ENCODE measurements at places on chromosomes 4 and X. TPM values are rescaled to one million over a fixed set of nuclear protein-coding genes. Genes with fewer than 3 reads are reported as not detected.

The N4BP2 gene
- total RNA-seq = 3.2 TPM

The ZCCHC12 gene
- total RNA-seq = not detected

The H2BW2 gene
- not detected for total RNA-seq

The FGF13 gene
- not detected for total RNA-seq

The TENM3 gene
- total RNA-seq = 1.0 TPM

The MMGT1 gene
- total RNA-seq = 16.2 TPM

The ZCCHC18 gene
- not detected for total RNA-seq

The PRR32 gene
- not detected for total RNA-seq

The XAGE1B gene
- not detected for total RNA-seq

The KCNE5 gene
- 0.31 TPM for total RNA-seq

The TMPRSS11B gene
- not detected for total RNA-seq

The TEX13C gene
- total RNA-seq = not detected

The SEPTIN11 gene
- 140 TPM for total RNA-seq

The BBS12 gene
- 3.3 TPM for total RNA-seq

The KLF8 gene
- 2.4 TPM for total RNA-seq

The MTCP1 gene
- total RNA-seq = 4.0 TPM

The AKAP14 gene
- not detected for total RNA-seq

The DRD5 gene
- not detected for total RNA-seq

The IDS gene
- total RNA-seq = 27.7 TPM

The SUPT20HL2 gene
- not detected for total RNA-seq

The FHDC1 gene
- 0.06 TPM for total RNA-seq

The FAM156A gene
- total RNA-seq = 11.0 TPM

The TCEAL5 gene
- total RNA-seq = not detected

The AGTR2 gene
- total RNA-seq = not detected

The TEX13D gene
- total RNA-seq = not detected

The F11 gene
- total RNA-seq = not detected

The GAR1 gene
- 6.2 TPM for total RNA-seq

The MTNR1A gene
- total RNA-seq = not detected

The UGT2A1 gene
- total RNA-seq = not detected

The CCNA2 gene
- 6.1 TPM for total RNA-seq

The NCAPG gene
- total RNA-seq = 2.3 TPM

The AFM gene
- not detected for total RNA-seq

The SYAP1 gene
- 19.6 TPM for total RNA-seq

The IL2 gene
- not detected for total RNA-seq

The F9 gene
- total RNA-seq = not detected

The PARM1 gene
- total RNA-seq = 1.8 TPM

The MMRN1 gene
- total RNA-seq = 0.83 TPM

The TBX22 gene
- 0.31 TPM for total RNA-seq

The MAGEA4 gene
- total RNA-seq = not detected

The GRIA2 gene
- not detected for total RNA-seq

The DGKK gene
- total RNA-seq = not detected

The UGT2B7 gene
- not detected for total RNA-seq

The UGT2B15 gene
- total RNA-seq = not detected

The STOX2 gene
- total RNA-seq = 0.20 TPM

The DMRTC1B gene
- not detected for total RNA-seq

The BST1 gene
- 9.5 TPM for total RNA-seq

The DCHS2 gene
- not detected for total RNA-seq

The DTHD1 gene
- not detected for total RNA-seq
